Stimulated activated CD4-positive, alpha-beta T cell treated with anti-CD3 and anti-CD28 coated beads, Interleukin-4, amount 100 ng/mL, for 24 hours (primary cell): ENCODE measurements at places on chromosomes 2 and 18.

- no peak for DNase-seq
These were observed 9.1 kb downstream of the FKBP7 start for GRCh38 chr2:178469219-178469849.

DNA sequence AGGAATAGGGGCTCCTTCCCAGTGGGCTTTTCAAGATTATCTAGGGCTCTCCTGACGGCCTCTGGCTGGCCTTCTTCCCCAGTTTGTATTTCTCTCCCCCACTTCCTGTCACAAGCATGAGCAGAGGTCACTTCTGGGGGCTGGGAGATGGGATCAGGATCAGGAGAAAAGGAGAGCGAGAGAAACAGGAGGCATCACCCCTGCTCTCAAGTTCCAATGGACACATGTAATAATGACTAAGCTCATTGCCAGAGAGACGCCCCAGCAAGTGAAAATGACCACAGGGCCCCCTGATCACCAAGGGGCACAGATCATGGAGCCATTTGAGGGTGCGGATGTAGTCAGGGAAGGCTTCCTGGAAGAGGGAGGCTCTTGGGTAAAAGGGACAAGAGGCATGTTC, 92.1 kb downstream of the SMAD7 start:
- no peak for DNase-seq

DNA sequence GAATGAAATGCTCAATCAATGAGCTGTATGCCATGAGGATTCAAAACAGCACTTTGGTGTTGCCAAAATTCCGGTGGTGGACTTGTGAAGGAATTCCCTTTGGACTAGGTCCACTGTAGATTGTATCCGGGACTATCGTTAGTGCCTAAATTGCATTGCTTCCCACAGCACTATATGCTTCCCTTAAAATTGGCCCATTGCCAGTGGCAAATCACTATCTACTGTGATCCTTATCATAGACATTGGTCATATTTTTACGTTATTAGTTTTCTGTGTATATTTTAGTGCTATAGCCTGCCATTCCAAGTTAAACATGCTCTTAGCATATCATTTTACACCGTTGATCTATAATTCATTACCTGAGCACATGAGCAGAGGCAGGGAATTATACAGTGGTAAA, 1.7 kb downstream of the PJVK start:
- no peak for DNase-seq

GRCh38 chr18:5416112-5416511, 120.6 kb upstream of the ZBTB14 start:
- no peak for DNase-seq

DNA sequence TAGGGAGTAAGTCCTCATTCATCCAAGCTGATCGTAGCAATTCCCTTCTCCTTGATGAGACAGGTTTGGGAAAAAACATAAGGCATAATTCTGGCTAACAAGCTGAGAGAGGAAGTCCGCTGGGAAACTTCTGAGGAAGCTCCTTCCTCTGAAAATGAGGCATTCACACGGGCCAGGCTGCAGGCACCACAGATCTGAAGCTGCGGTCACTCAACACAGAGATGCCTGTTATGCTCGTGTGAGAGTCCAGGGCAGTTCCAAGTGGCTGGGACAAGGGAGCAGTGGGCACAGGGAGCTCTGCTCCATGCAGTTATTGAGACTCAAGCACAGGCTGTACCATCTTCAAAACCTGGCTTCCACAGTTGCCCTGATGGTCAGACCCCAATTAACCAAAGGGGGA, 200.9 kb upstream of the ID2 start:
- no peak for DNase-seq

DNA sequence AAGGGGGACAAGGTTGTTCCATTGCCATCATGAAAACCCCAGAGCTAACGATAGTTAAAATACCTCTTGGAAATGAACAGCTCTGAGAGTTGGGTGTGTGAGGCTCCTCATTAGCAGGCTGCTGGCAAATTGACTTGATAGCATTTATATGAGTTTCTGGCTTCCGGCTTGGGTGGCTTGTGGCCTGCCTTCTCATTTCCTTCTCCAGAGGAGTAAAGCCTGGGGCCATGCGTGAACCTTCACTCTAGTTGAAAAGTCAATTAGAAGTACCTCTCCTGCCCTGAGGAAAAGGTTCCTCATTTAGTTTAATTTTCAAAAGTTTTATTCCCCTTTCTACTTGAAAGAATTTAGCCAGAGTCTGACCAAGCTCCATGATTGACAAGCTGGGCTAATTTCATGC, 67.1 kb downstream of the MGAT5 start:
- peak; percentile 37 for DNase-seq
